ENCODE measurements at places on chromosomes 6 and 20.

- no peak for DNase-seq
Measured at GRCh38 chr6:16706911-16707783, 54.1 kb downstream of the ATXN1 start.

DNA sequence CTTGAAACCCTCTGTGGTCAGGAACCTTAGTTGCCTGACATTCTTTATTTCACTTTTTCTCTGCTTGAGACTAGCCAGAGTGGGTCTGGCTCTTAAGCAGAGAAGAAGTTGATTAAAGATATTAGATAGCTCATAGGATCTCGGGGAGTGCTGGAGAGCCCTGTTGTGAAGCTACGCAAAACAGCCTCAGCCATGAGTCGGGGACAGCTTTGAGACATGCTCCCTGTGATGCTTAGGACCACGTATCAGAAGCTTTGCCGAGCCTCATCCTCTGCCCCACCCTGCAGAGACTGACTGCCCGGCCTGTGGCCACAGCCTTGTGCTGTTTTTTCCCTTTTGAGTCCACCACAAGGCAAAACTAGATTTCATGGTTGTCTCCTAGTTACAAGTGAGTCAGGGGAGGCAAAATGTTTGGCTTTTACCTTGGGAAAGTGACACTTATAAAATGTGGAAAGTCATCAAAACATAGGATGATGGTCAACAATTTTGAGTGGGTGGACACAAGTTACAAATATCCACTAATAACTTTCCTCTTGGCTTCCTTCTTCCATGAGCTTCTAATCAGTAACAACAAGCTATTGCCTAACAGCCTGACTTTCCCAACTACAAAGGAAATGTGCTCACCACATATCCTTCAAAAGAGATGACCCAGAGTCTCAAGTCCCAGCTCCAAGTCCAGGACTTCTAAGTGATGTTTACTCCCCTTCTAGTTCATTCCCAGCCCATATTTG is 108.4 kb downstream of the JAG1 start:
- DNase-seq = no peak

DNA sequence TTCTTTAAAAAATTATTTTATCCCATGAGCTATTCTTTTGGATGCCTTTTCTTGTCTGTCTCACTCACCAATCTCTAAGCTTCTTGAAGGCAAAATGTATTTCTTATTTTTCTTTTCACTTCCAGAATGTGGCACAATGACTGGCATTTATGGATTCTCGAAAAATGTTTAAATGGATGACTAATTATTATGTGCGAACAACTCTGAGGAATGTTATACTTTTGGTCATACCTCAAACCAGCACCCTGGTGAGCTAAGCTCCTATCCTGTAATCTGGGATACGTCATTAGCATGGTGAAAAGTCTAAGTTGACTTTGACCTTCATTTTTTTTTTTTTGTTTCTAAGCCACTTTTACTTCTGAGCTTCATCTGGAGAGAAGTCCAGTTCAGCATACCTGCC is 214.0 kb upstream of the CEP162 start:
- DNase-seq = no peak

GRCh38 chr6:33197431-33198048 is 2.9 kb downstream of the RXRB start:
- DNase-seq = no peak

- no peak for DNase-seq
Measured at GRCh38 chr6:106450653-106451052, 90.1 kb downstream of the CRYBG1 start.

DNA sequence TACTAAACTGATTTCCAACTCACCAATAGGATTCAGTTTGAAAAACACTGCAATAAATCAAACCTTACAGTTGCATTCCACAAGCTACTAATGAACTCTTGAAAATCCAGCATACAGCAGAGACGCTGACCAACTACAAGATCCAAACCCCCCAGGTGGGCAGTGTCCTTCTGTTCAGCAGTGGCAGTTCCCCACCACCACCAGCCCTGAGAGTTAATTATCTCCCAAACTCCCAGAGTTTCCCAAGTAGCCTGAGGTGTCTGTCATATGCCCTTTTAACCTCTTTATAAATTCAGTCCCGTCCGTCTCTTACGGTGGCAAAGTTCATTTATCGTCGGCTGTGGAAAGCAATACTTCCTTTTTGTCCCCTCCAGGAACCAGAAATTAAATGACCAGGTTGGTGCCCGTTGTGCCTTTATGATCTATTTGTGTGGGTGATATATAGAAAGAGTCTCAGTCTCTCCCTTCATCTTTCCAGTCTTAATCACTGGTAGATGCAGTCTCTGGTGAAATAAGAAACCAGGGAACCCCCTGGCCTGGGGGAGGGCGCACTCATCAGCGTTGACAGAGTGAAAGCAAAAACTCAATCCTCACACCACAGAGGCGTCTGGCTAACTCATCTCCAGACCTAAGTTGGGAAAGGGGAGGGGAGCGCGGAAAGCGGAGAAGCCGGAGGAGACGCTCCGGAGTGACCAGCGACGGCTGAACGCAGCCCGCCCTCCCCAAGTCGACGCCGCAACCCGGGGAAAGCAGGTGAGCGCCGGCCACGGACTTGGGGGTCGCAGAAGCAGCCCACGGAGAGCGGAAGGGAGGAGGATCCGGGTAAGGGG is 717 bp downstream of the MRPL14 start:
- DNase-seq = no peak

GRCh38 chr6:122114717-122115116 is 284.7 kb upstream of the HSF2 start:
- DNase-seq = no peak

DNA sequence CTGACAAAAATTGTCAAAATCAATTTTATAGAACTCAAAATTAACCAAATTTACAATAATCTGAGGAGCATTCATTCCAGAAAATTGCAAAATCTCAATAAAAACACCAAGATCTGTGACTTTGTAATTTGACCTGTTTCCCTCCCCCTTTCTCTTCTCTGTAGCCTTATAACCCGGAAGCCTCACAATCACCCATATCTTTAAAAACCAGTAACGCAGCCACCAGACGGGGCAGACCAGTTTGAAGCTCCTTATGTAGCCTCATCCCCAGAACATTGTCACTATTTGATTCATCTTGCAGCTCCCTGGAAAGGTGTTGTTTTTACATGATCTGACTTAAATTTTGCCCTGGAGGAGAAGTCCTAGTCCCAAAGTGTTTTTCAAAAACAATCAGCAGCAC is 27.5 kb upstream of the TGM6 start:
- no peak for DNase-seq

GRCh38 chr6:20870021-20870420 is 335.8 kb downstream of the CDKAL1 start:
- no peak for DNase-seq

- no peak for DNase-seq
Measured at GRCh38 chr6:162866656-162867055, 138.9 kb downstream of the PACRG start.

GRCh38 chr6:30748851-30749540 is 4.6 kb upstream of the IER3 start:
- no peak for DNase-seq

- DNase-seq = no peak
Measured at GRCh38 chr6:27514906-27515495, 42.1 kb upstream of the ZNF184 start.

DNA sequence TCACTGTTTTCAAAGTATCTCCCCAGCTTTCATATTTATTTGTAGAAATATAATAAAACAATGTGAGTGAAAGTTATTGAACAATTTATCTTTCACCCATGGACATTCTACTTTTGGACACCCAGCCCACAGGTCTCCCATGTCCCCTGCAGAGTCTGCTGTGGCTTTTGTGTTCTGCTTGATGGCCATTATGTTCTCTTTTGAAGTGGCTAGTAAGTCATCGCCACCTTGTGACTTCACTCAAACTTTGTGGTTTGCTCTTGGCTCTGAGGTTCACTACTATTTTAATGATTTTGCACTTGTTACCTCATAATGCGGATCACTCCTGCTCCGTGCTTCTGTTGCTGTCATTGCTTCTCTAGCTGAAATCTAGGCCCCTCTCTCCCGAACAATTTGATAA is 10.2 kb upstream of the DEFB113 start:
- no peak for DNase-seq

DNA sequence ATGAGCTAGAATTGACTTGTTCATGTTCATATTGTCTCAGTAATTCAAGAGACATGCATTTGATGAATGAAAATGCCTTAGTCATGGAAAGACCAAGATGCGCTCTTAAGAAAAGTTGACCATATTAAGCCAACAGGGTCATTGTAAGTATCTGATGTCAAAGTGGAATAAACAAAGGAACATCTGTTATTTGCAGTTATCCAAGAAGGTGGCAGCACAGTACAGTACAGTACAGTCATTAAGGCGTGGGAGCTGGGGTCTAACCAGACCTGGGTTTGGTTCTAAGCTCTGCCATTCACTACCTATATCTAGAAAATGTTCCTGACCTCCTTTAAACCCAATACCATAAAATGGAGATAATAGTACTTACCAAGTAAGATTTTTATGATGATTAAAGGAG is 178.1 kb downstream of the BACH2 start:
- DNase-seq = no peak

DNA sequence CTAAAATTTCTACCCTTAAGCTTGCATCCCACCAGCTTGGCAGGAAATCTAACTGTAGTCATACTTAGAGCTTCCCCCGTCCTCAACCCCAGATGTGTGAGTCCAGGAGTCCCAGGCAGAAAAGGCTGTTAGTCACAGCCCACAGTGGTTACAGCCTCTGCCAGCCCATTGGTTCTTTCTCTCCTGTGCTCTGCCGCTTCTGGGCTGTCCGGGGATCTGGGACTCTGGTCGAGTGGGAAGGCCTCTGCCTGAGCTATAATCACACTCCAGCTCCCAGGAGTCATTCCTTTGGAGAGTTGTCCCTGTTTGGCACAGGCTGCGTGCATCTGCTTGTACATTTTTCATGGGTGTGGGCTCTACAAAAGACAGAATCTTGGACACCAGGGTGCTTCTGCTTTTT is 45.6 kb upstream of the FYN start:
- DNase-seq = no peak

DNA sequence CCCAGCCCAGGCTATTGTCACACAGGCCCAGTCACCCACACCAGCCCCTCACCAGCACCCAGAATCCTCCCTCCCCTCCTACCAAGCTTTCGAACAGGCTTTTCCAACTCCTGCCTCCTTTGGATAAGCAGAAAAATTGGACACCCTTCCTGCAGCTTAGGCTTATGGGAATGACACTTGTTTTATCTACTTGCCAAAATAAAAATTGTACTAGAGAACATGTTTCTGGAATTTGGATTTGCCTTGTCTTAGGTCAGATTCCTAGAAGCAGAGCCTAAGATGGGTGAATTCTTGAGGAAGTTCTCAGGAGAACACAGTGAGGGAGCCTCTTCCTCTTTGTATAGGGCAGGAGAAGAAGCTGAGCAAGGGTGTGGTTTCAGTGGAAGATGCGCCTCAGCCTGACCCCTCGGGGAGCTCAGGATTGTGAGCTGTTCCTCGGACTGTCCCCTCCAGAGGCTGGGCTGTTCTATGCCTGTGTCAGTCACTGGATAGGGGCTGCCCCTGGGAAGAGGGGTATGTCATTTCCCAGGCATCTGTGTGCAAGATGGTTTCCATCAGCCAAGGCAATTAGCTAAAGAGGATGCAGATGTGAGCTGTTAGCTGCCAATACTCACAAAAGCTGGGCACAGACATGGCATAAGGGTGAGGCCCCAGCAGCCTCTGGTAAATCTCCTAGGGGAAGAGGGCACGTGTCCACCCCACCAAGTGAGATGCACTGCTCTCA is 33.9 kb downstream of the ITPR3 start:
- no peak for DNase-seq

GRCh38 chr20:571754-572441 is 28.3 kb upstream of the CSNK2A1 start:
- DNase-seq = no peak

GRCh38 chr6:166611631-166612030 is 15.4 kb downstream of the RPS6KA2 start:
- DNase-seq = no peak
